ENCODE measurements at places on chromosomes 11 and 22.

DNA sequence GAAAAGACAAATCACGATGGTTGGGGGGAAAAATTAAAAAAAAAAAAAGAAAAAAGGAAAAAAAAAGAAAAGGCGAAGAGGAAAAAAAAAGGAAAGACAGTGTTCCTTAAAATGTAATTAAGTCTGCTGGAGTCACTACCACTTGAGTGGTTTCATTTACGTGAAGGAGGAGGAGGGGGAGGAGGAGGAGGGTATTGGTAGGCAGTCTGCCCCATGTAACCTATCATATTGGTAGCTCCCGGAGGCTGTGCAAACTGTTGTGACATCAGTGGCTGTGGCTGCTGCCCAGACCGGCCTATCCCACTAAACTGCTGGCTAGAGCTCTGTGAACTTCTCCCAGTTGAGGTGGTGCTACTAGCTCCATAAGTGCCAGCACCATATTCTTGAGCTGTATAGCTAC, 17.9 kb downstream of the KDELR3 start:
- no peak for DNase-seq

- no peak for DNase-seq
Observed at GRCh38 chr11:83255366-83255765, 30.8 kb downstream of the CCDC90B start.

DNA sequence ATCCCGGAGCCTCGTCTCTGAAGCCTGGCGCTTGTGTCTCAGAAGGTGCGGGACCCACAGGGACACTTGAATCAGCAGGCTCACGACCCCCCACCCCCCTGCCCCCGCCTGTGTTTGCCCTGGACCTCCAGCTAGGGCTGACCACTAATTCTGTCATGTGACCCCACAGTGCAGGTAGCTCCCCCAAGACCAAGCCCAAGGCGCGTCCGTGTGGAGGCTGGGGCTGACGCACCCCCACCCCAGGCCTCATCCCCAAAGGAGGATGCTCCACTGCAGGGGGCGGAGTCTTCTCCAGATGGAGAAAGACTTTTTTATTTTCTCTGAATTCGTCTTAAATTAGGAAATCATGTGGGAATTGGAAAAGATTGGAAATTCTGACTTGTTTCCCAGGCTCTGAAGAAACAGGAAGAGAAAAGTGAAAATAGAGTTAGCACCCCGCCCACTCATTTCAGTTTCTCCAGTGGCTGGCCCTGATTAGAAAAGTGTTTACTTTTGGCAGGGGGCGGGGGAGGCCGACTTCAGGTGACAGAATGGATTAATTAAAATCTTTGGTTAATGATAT, 1.0 kb upstream of the RELA start:
- DNase-seq: peak; percentile 62

DNA sequence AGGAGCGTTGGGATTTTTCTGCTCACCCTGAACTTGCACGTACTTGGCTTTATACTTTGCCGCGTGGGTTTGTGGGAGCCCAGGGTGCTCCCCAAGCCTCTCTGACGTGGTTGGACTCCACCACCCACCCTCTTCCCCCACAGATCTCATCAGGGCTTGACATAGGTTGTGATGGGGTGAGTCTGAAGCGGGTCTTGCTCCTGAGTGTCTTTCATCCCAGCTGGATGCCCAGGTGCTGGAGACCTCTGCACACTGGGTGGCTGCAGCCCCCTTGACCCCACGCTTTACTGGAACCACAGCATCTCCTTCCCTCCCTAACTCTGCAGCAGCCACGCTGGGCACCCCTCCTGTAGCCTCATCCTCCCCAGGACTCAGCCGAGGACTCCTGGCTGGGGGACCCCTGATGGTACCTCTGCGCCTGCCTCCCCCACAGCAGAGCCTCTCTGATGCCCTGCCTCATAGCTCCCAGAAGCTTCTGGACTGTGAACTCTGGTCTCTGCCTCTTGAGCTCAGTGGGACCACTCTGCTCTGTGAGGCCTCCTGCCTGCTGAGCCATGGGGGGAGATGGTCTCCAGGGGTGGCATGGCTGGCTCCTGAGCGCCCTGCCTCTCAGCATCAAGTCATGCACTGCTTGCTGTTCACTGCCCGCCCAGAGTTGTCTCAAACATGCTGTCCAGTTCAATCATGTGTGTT, 45.2 kb downstream of the MYEOV start:
- DNase-seq: no peak

GRCh38 chr11:128294671-128295050, 292.7 kb downstream of the ETS1 start:
- no peak for DNase-seq

GRCh38 chr11:117583063-117583801, 213.8 kb downstream of the DSCAML1 start:
- peak; percentile 52 for DNase-seq

DNA sequence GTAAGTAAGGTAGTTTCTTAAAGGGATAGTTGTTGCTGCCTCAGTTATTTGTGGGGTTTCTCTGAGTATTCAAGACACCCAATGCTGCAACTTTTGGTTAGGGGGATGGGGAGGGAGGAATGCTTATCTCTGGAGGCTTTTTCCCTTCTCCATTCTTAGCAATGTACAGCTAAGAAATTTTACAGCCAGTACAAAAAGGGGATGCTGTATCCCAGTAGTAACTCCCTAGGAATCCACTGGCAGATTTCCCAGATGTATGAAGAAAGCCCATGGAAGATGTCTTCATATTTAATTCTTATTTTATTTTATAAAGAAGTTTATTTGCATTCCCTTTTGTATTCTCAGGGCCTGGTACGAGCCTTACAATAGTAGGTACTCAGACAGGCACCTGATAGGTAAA, 154.8 kb downstream of the ENTHD1 start:
- no peak for DNase-seq

- DNase-seq: no peak
Observed at GRCh38 chr11:128658502-128658901, 35.4 kb upstream of the FLI1 start.

DNA sequence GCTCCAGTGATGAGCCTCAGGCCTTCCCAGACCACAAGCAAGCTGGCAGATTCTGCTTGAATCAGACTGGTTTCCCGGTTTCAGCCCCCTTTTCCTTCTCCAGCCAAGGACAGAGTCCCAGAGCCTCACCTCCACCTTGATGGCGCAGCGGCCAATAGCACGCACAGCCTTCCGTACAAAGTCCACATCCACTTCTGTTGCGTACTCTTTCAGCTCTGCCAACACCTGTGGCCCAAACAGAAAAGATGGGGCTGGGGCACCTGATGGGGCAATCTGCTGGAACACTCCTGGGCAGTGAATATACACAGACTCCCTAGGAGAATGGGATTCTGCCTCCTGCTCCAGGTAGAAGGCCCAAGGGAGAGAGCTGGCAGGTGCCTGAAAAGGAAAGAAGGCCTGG, 35.5 kb upstream of the RASL10A start:
- no peak for DNase-seq

- DNase-seq: no peak
Observed at GRCh38 chr11:22151649-22152197, 41.2 kb upstream of the ANO5 start.

- no peak for DNase-seq
Observed at GRCh38 chr22:17930455-17931313, 93.7 kb downstream of the MICAL3 start.

Data from putamen (tissue), 1 donor.